ENCODE measurements at places on chromosomes 2 and 18.

DNA sequence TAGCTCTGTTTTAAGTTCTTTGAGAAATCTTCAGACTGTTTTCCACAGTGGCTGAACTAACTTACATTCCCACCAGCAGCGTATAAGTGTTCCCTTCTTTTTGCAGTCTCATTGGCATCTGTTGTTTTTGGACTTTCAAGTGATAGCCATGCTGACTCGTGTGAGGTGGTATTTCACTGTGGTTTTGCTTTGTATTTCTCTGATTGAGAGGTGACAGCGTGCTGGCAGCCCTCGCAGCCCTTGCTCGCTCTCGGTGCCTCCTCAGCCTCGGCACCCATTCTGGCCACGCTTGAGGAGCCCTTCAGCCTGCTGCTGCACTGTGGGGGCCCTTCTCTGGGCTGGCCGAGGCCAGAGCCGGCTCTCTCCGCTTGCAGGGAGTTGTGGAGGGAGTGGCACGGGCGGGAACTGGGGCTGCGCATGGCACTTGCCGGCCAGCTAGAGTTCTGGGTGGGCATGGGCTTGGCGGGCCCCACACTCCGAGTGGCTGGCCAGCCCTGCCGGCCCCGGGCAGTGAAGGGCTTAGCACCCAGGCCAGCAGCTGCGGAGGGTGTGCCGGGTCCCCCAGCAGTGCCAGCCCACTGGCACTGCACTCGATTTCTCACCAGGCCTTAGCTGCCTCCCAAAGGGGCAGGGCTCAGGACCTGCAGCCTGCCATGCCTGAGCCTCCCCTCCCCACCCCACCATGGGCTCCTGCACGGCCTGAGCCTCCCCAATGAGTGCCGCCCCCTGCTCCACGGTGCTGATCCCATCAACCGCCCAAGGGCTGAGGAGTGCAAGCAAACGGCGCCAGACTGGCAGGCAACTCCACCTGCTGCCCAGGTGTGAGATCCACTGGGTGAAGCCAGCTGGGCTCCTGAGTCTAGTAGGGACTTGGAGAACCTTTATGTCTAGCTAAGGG is 151.8 kb downstream of the IRS1 start:
- peak; percentile 44 for DNase-seq

GRCh38 chr2:161090411-161090810 is 69.8 kb upstream of the TANK start:
- DNase-seq = peak; percentile 18

GRCh38 chr18:37778417-37779165 is 213.0 kb upstream of the CELF4 start:
- peak; percentile 19 for DNase-seq

- DNase-seq = no peak
Measured at GRCh38 chr2:103364177-103364576, 602.3 kb downstream of the TMEM182 start.

- DNase-seq = no peak
Measured at GRCh38 chr2:111703759-111704158, 180.2 kb downstream of the ANAPC1 start.
